Brain (organoid and tissue), 16 donors: ENCODE measurements at places on chromosomes 1 and 21.

DNA sequence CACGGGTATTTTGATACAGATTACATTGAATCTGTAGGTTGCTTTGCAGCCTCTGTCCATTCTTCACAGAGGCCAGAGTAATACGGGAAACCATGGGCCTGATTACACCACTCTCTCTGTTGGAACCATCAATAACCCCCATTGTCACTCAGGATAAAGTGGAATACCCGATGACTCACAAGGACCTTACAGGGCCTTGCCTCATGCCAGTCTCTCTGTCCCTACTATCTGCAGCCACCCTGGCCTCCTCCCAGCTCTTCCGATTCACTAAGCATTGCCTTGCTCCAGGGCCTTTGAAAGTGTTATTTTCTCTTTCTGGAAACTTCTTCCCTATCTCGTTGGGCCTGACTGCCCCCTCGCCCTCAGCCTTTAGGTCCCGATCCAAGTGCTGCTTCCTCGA, 61.7 kb downstream of the HMGB4 start:
- no peak for DNase-seq

DNA sequence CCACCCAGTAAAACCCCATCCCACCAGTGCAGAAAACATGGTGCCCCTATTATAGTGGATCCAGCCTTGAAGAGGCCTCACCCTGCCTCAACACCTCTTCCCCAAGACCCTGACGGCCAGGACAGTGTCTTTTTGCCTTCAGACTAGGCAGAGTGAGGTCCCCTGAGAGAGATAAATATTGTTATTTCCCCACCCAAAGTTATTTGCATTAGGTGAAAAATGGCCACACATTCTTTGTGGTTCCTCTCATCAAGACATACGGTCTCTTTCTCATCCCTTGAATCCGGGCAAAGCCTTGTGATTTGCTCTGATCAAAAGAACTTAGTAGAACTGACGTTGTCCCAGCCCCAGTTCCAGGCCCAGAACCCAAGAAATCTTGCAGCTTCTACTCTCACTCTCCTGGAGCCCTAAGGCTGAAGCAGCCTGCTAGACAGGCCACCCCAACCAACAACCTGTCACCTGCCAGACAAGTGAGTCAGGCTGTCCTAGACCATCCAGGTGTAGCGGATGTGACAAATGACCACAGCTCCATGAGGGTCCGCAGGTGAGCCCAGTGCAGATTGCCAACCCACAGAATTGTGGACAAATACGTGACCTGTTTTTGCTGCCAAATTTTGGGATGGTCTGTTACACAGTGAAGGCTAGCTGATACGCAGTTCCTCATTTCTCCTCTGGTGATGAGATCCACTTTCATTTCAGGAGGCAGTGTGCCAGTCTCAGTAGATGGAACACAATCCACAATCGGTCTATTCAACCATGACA, 8.1 kb upstream of the SSU72 start:
- DNase-seq: no peak

DNA sequence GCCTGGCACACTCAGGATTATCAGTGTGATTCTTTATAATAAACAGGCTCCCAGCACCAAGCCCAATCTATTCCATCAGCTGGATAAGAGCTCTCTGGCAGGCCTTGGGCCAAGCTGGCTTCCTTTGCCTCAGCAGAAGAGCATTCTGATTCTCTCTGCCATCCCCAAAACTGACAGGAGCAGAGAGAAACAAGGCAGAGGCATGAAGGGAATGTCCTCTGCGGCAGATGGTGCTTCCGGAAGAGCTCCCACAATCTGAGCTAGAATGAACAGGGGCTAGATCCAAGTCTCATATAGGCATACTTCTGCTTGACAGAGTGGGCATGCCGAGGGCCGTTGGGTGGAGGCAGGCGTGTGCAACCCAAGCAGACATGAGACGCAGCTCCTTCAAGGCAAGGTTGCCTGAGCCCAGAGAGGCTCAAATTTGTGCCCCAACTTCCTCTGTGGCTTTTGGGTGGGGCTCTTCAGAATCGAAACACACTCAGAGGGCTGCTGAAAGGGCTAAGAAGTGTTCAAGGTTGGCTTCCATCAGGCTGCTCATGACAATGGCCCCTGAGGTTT, 4.0 kb downstream of the CAPN2 start:
- no peak for DNase-seq

DNA sequence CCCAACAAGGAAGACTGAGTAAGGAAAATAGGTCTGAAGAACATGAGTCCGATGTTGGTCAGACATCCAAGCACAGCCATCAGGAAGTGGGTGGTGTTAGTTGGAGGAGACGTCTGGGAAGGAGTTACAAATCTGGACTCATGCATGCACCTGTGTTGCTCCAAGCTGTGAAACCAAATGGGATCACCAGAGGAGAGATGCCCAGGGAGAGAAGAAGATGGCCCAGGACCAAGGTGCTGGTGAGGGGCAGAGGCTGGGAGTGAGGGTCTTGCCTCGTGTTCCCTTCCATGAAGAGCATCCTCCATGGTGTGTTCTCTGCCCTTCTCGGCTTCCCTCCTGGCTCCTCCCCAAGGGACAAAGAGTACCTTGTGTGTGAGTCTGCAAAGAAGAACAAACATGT, 405.6 kb downstream of the NPHP4 start:
- DNase-seq: no peak

DNA sequence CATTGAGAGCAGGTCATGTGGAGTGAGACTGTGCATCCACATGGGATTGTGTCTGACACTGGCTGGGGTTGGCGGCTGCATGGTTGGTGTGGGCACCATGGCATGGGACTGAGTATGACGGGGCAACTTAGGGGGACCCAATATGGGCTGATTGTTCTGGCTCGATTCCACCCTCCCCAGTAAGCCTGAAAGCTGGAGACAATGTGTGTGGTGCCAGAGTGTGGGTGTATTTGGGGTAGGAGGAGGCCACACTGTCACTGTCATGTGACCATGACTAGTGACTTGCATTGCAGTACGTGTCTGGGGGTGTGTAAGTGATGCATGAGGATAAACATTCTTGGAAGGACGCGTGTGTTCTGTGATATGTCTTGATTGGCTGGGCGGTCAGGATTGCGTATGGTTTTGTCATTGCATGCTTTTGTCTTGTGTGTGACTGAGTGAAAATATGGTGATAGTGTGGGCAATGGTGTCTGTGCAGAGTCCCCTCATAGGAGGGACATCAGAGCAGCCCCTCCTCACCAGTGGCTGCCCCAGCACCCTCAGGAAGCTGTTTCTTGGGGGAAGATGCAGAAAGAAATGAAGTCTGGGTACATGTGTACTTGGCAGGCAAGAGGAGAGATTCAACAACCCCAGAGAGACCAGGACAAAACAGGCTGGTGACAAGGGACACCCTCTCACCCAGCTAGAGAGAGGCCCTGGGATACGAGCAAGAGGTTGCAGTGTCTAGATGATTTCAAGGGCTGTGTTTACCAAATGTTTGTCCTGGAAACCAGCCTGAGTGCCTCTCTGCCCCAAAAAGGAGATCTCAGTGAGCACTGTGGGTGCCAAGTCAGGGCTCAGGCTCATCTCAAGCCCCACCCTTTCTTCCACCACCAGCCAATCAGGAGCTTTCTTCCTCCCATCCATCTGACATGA, 36.3 kb downstream of the SDC3 start:
- no peak for DNase-seq
